ENCODE measurements at places on chromosomes 4 and X.
A peak's percentile ranks its signal among the peaks of the same experiment; 100 is the strongest.

DNA sequence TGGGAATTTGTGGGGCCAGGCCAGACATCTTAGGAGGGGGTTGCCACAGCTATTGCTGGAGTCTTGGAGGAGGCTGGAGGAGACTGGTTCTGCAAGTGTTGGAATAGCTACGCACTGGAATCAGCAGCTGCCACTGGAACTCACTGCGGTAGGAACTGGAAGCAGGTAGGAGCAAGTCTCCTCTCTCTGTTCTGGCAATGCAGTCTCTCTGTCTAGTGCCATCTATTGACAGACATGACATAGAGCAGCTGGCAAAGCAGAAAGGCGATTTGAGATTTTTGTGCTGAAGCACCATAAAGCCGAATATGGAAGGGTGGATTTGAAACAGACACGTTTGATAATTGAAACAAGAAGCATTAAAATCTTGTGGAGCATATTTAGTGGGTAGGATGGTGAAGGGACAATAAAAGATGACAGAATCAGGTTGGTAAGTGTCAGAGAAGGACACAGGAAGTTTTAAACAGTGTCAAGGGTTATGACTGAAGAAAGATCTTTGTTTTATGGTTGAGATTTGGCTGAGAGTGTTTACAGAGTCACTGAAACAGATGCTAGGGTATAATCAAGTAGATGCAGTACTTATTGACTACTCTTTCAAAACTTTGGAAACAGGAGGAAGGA is 23.5 kb upstream of the SYNPO2 start:
- peak; percentile 71 for DNase-seq

DNA sequence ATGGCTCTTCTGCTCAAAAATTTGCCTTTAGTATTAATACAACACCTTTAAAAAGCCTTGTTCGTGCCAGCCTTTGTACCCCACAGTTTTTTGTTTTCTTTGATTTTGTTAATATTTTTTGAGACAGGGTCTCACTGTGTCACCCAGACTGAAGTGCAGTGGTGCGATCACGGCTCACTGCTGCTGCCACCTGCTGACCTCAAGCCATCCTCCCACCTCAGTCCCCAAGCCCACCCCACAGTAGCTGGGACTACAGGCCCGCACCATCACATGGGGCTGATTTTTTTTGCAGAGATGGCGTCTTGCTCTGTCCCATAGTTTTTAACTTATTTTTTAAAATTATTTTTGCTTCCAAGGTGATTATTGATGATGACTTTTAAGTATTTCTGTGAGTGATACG is 134.0 kb downstream of the HTR2C start:
- no peak for DNase-seq

GRCh38 chr4:41865981-41866798 is 69.0 kb upstream of the TMEM33 start:
- DNase-seq: no peak

DNA sequence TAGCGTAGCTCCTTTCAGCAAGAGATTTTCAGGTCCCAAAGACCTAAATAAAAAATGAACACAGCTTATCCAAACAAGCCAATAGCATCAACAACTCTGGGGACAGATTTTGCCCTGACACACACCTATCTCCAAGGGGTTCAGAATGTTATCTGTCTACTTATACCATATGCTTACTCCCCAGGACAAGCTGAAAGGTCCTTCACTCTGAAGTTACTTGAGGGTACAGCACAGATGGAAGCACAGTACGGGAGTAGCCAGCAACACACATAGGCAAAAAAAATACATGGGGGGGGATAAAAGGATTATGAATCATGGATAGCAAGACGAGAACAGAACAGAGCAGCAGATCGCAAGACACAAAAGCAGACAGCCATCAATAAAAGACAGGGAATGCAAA is 90.7 kb upstream of the MCF2 start:
- DNase-seq: no peak

DNA sequence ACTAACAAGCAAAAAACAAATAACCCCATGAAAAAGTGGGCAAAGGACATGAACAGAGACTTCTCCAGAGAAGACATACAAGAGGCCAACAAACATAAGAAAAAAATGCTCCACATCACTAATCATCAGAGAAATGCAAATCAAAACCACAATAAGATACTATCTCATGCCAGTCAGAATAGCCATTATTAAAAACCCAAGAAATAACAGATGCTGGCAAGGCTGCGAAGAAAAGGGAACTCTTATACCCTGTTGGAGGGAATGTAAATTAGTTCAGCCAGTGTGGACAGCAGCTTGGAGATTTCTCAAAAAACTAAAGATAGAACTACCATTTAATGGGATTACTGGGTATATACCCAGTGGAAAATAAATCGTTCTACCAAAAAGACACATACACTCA is 79.6 kb downstream of the MAPK10 start:
- DNase-seq: no peak

All from GM23248 (cell line).